ENCODE measurements at places on chromosomes 1 and 21.

DNA sequence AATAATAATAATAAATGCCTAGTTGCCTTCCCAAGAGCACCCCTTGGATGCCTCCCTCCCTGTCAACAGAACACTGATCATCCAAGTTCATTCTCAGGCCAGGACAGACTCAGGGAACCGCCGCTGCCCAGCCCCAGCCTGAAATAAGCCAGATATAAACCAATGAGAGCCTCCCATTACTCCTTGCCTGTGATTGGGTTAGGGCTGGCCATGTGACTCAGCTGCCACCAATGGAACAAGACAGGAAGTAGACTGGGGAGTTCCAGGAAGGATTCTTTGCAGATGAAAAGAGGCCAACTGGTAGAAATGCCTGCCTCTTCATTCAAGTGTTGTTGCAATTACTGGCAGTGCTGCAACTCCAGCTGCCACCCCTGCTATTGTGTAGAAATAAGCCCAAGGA is 146.4 kb upstream of the TIAM1 start:
- DNase-seq, result no peak

GRCh38 chr1:232062967-232063366 is 436.4 kb downstream of the DISC1 start:
- DNase-seq, result no peak

GRCh38 chr1:7177438-7178146 is 392.3 kb downstream of the CAMTA1 start:
- DNase-seq, result no peak

- no peak for DNase-seq
Observed at GRCh38 chr21:37749132-37749531, 167.1 kb downstream of the KCNJ6 start.

GRCh38 chr1:115218699-115219098 is 119.3 kb downstream of the NGF start:
- DNase-seq, result no peak

GRCh38 chr1:14656384-14656937 is 58.0 kb downstream of the KAZN start:
- DNase-seq, result no peak

- no peak for DNase-seq
Observed at GRCh38 chr1:155192346-155193274, 15.1 kb downstream of the THBS3 start.

- DNase-seq, result no peak
Observed at GRCh38 chr1:173410794-173411236, 66.3 kb upstream of the PRDX6 start.
